ENCODE measurements at places on chromosomes 5 and 9. TPM values are rescaled to one million over a fixed set of nuclear protein-coding genes. Genes with fewer than 3 reads are reported as not detected.

DNA sequence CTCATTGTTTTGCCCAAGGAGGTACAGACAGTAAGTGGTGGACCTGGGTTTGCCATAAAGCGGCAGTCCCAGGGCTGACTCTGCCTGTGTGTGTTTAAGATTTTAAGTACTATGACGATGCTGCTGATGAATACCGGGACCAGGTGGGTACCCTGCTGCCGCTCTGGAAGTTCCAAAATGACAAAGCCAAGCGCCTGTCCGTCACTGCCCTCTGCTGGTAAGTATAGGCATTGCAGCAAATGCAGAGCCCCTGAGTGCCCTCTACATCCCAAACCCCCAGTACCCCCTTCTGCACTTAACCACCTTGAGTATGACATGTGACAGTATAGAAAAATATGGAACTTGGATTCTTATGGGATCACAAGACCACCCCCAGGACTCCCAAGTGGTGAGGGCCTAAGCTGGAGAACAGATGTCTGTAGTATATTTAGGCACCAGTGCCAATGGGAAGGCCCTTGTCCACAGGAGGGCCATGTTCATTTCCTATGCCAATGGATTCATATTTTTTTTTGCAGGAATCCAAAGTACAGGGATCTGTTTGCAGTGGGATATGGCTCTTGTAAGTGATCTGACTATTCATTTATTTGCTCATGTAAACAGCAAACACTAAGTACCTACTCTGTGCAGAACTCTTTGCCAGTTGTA lies 22.0 kb downstream of the ENHO start:
- no peak for DNase-seq

Gene KIF12
- not detected for total RNA-seq

GRCh38 chr5:14871214-14872069 lies at the start of gene ANKH:
TSS of gene ANKH (minus strand) at chr5:14871778. CDS start at chr5:14871447, 331 bp downstream.
- peak; percentile 88 for DNase-seq

- DNase-seq: no peak
These were observed 81.0 kb upstream of the EQTN start for GRCh38 chr9:27377811-27378456.

Gene LHX2
- total RNA-seq: not detected

Gene TGFBI
- 67.4 TPM for total RNA-seq

- no peak for DNase-seq
These were observed 15.5 kb downstream of the DAPK1 start for GRCh38 chr9:87513161-87513560.

GRCh38 chr5:168182269-168182668 lies 109.2 kb upstream of the WWC1 start:
- DNase-seq: no peak

DNA sequence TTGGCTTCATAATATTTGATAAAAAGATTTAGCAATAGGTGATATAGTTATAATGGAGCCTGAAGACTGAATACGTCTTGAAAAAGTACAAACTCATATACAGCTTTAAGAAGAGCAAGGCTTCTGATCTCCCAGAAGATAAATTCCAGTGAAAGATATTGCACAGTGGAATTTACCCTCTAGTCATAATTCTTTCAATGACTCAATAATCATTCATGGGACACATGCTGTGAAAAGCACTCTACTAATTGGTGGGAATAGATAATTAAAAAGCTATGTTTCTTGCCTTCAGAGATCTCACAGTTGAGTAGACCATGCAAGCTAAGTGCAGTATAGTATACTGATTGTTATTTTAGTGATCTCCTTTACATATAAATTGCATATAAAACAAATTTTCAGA lies 538.6 kb upstream of the CYLC2 start:
- DNase-seq: no peak

DNA sequence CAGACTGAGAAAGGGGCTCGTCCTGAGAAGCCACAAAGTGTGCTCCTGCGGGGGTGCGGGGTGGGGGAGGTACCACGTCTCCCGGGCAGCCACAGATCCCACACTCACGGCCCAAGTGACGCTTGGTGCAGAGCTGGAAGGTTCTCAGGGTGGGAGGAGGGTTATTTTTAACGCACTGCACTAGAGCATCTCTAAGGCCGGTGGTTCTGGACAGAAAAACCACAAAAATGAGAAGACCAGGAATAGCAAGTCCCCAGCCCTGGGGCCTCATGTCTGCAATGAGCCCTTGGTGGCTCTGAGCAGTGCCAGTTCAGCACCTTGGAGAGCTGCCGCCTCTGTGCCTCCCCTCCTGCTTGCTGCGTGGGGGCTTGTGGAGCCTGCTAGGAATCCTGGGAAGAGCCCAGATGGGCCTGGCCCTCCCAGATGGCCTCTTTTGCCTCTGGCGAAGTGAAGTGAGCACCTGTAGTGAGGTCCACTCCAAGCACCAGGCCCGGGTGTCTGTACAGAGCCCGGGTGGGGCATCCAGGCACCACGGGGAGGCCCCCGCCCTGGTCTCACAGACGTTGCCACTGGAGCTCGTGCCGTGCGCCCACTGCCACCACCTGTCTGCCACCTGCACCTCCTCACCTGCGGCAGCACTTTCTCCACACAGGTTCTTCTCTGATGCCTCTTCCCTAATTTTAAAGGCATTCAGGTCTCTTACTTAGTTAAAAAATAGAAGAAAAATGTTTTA lies 48.9 kb upstream of the CACNA1B start:
- DNase-seq: no peak

Gene BTNL3
- not detected for total RNA-seq

Gene ATP10B
- 1.1 TPM for total RNA-seq

Gene GABRA6
- not detected for total RNA-seq

DNA sequence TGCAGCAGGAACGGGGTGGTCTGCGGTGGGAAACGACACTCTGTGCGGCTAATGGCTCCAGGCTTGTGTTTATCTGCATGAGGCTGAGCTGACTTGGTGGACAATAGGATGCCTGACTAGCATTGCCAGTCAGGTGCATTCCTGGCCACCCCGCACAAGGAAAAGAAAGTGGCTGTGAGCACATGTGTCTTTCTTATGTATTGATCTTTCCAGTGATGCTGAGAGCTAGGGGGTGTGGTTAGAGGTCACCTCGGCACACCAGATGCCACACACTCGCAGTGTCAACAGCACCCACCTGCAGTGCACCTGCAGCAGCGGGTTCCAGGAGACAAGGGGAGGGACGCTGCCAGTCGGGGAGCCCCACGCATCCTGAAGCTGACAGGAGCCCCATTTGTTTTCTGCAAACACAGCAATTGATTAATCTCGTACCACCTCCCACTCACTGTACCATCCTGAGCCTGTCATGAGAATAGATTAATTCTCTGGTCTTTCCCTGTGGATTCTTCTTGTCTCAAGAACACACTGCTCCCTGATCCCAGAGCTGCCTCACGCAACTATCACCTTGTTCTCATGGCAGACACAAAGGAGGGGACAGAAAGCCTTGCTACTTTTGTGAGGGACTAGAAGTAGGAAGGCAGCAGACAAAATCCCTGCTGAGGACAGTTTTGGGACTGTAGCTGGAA lies 251.7 kb upstream of the WWC1 start:
- no peak for DNase-seq

- DNase-seq: no peak
These were observed 2.5 kb upstream of the NRARP start for GRCh38 chr9:137304383-137305059.

GRCh38 chr5:64339769-64340168 lies 166.0 kb upstream of the RGS7BP start:
- DNase-seq: no peak

Gene FOXI1
- not detected for total RNA-seq

Gene PLPP7
- total RNA-seq: 14.3 TPM

DNA sequence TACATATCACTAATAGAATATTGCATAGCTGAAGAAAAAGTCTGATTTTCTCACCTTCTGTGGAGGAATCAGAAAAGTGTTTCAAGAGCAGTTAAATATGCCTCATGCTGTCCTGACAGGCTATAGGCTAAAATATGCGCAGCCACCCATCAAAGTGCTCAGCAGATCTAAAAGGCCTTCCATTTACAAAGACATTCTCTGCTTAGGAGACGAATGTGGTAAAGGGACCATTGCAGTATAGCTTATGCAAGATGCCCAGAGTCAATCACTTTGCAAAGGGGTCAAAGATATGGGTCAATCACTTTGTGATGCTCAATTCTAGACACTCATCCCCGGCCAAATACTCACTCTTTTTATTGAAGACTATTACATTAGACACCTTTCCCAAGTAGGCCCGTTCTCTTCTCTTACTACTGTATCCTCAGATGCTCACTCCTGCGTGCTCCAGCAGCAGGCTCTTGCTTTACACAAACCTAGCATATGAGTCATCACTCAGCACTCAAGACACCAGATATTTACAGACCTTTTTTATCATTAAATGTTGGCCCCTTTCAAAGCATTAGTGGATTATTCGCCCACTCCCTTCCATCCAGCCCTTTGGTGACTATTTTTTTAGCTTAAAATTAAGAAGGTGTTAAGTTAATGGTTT lies 568.2 kb upstream of the CDH18 start:
- no peak for DNase-seq

DNA sequence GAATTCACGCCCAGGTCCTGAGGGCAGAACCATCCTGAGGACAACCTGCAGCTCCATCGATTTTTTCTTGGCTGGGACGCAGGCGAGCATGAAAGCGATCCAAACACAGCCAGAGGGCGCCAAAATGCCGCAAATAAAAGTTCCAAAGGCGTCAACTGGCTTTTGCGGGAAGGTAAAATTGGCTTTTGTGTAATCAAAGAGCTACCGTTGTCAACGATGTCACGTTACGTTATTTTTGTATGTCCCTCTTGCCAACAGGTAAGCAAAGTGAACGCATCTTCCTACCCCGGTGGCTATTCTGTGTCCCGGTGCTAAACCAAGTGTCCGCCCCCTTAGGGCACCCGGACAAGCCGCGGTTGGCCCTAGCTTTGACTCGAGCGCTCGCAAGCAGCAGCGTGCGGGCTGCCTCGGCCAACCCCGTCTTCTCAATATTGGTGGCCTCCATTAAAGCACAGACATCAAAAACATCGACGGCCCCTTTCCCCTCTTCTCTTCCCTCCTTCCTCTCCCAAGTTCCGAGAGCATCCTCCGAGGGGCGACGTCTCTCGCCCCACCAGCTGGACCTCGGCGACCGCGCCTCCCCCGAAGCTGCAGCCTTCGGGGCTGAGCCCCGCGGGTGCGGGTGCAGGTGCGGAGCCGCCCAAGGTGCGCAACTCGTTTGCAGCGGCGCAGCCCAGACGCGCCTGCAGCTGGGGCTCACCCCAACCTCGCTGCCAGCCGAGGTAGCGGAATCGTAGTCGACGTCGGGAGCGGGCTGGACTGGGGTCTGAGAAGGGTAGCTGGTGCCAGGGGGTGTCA lies 1.1 kb upstream of the BASP1 start:
- DNase-seq: peak; percentile 79

- DNase-seq: no peak
These were observed 213.4 kb downstream of the PLK2 start for GRCh38 chr5:58246461-58246944.

DNA sequence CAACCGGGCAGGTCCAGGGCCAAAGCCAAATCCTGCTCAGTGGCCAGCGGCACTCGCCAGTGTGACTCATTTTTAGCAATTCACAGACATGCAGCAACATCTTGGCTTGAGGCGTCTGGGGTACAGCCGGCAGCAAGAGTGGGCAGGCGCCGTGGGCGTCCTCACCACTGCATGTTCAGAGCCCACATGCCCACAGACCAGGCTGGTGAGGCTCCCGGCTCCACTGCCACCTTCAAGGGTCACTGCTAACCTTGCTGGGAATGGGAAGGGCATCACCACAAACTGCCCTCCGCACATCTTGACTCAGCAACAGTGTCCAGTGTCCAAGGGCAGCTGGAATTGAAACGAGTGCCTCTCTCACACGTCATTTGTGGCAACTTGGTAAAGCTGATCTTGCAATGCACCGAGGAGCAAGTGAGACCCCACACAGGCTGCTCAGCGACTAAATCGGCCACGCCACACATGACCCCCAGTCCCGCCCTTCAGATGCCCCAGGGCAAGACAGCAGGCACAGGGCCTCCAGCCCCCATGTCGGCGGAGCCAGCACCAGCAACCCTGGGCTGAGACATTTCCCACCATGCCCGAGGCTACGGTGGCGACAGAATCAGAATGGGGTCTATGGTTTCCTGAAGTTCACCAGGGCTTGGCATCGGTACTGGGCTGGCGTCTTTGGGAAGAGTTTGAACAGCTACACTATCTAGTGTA lies 140.3 kb downstream of the ROR2 start:
- peak; percentile 67 for DNase-seq
